ENCODE measurements at places on chromosomes 7 and 10. TPM values are rescaled to one million over a fixed set of nuclear protein-coding genes. Genes with fewer than 3 reads are reported as not detected.

THNSL1 gene
- 1.1 TPM for total RNA-seq

- DNase-seq: no peak
These were observed 76.6 kb upstream of the PTPRZ1 start for GRCh38 chr7:121796381-121796780.

BAMBI gene
- total RNA-seq: 8.1 TPM

TMEM176B gene
- total RNA-seq: 19.5 TPM

- DNase-seq: no peak
These were observed 147.0 kb downstream of the NRP1 start for GRCh38 chr10:33187427-33187999.

DNA sequence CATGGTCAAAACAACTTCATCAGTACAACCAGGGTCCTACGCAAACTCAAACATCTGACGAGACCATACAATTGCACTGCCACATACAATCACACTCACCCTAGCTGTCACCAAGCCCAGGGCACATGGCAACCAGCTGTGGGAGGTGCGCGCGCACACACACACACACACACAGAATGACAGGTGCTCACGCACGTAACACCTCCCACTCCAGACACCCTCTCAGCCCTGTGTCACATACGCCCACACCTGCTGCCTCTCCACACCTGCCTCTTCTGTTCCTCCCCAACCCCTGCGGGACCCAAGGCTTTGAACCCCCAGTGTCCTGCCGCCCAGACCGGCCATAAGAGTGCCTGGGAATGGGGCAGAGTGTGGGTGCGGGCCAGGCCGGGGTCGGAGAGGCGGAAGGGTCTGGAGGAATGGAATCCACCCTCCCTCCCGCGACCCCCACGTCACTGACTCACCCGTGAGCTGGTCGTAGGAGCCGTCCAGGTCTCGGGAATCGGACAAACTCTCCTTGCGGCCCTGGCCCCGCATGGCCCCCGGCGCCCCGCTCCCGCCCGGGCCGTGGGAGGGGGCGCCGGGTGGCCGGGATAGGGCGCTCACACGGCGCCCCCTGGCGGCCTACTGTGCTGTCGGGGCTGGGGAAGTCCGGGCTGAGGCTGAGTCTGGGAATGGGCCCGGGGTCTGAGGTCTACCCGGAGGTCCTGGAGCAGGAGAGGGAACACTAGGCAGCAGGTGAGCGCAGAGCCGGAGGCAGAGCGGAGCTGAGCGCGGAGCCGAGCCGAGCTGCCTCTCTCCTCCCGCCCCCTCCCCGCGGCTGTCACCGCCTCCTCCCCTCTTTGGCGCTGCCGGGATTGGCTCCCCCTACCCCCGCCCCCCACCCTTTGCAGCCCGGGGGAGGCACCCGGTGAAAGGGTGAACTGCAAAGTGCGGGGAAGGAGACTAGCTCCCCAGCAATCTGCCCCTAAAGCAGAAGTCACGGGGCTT lies at the start of gene KCNIP2:
TSS of gene KCNIP2 (minus strand) at position 769 of the 990 bp plus-strand sequence. CDS start at position 537, 232 bp downstream.
- DNase-seq: no peak

DNA sequence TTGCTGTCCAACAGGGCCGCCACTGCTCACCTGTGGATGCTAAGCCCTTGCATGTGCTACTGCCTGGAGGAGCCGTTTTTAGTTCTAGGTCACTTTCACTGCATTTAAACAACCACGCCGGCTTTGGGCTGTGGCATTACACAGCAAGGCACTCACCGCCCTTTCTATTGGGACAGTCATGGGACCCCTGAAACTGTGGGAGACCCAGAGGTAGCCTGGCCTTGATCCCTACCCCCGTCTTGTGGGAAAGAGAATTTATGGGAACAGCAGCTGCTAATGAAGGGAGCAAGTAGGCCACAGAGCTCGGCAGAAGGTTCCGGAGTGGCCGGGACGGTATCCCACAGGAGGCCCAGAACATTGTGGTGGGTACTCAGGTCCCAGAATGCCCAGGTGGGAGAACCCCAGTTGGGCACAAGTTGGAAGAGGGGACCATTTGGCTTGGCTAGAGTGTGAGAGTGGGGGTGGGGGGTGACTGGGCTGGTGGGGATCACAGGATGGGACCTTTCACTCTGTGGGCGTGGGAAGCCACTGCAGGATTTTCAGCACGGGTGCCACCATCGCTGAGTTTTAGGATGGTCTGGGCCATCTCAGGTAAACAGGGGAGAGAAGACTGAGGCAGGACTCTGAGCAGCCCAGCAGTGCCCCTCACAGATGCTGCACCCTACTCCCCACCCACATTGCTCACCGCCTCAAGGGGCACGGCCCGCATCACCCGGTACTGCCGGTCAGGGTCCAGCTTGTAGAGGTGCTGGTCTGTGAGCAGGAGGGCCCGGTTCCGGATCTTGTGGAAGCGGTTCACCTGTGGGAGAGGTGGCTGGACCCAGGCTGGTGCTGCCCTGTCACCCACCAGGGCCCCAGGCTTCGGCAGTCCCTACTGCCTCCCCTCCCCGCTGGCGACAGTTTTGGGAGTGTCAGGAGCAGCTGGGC lies 15.2 kb downstream of the MYO1G start:
- DNase-seq: no peak

GRCh38 chr7:29478226-29478625 lies 85.4 kb upstream of the PRR15 start:
- DNase-seq: peak; percentile 24

DNA sequence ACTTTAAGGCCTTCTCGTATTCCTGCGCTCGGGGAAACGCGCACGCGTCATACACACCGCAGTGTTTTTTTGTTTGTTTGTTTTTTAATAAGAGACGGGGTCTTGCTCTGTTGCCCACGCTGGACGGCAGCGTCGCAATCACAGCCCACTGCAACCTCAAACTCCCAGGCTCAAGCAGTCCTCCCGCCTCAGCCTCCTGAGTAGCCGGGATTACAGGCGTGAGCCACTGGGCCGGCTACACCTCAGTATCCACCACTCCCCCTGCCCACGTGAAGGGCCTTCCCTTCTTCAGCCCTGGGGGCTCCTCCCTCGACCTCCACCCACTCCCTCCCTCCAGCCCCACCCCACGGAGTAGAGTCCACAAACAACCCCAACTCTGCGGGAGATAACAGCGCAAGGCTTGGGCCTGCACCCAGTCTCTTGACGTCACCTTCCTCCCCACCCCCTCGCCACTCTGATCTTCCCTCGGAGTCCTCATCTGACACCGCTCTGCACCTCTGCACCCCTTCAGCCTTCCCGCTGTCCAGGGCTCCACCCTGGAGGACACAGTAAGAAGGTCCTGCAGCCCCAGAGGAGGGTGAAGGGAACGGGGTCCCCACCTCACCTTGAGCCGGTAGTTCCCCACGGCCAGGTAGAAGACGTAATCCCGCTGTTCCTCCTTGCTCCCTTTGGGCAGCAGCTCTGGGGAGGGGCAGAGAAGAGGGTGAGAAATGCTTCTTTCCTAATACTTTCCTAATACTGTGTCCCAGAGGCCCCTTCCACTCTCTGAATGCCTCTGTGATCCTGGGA lies 2.8 kb upstream of the CLDN15 start:
- DNase-seq: no peak

DNA sequence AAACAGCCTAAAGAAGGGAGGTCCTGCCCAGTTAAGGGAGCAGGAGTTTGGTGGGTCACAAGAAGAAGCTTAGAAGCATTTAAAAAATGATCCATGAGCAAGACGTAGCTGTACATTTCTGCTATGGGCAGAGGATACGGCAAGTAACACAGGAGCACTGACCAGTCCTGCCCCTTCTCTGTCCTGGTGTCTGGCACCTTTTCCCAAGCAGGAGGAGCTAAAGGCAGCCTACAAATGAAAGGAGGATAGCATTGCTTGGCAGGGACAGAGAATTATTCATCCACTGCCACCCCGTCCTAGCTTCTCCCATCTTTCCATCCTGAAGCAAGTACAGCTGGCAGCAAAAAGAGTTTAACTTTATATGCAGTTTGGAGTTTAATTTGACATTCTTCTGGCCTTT lies 1077.6 kb downstream of the TYW1 start:
- DNase-seq: no peak

DNA sequence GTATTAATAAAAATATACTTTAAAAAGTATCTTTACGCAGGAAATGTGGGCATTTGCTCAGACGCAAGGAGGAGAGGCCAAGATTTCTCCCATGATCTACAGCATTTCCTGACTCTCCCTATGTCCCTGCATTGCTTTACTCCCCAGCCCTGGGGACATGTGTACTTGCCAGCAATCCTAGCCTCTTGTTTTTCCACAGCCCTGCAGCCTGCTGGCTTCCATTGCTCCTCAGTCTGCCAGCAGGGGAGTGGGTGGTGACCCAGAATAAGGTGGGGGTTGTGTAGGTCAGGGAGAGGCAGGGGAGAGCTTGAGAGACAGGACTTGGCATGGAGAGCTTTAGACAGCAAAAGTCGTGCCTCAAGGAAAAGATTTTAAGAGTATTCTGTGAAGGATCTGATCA lies 307.7 kb downstream of the CDK14 start:
- DNase-seq: no peak

AKR1C2 gene
- 12.7 TPM for total RNA-seq

DNA sequence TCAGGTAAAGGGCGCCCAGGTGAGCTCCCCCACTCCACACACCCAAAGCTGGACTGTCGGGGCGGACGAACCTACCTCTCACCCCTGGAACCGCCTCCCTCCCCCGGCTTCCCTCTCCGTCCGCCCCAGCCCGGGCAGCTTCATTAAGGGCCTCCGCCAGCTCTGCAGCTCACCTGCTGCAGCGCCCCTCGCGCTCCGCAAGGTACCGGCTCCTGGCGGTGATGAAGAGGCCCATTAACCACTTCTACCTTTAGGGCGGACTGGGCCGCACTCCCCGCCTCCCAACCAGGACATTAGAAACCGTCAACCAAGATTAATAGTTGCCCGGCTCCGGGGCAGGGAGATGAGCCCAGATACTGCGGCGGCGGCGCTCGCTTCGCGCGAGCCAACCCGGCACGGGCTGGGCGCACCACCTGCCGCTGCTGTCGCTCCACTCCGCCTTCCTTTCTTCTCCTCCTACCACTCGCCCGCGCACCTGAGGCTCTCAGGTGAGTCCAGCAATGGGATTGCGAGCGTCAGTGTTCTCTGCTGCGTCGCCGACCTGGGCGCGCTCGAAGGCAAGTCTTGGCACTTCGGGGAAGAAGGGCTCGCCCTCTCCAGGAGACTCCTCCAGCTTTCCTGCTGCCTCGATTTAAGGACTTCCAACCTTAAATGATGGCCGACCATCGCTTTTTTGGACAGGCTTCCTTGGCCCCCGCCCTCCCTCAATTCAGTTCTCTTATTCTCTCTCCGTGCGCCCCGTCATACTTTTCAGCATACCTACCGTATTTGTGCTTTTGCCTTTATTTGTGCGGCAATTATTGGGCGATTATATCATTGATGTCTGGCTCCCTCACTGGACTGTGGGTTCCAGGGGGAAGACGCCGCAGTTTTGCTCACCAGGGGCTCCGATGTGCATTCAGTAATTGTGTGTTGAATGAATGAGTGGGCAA lies 13.6 kb upstream of the KAZALD1 start:
- DNase-seq: no peak

GRCh38 chr10:102679596-102679995 lies 34.6 kb downstream of the ARL3 start:
- no peak for DNase-seq

- DNase-seq: no peak
These were observed 621 bp upstream of the CAV1 start for GRCh38 chr7:116524221-116524608.

DNA sequence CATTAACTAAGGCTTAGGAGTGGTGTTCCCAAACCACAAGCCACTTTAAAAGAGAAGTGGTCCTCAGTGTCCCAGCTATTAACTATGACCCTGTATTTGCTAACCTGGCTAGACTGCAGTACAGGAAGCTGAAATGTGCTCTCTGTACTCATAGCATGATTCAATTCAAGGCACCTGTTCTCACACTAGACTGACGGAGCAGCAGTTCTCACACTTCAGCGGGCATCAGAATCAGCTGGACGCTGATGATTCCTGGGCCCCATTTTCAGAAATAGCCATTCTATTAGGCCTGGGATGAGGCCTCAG lies 24.5 kb upstream of the MSRB2 start:
- DNase-seq: no peak

WNT8B gene
- not detected for total RNA-seq

DNA sequence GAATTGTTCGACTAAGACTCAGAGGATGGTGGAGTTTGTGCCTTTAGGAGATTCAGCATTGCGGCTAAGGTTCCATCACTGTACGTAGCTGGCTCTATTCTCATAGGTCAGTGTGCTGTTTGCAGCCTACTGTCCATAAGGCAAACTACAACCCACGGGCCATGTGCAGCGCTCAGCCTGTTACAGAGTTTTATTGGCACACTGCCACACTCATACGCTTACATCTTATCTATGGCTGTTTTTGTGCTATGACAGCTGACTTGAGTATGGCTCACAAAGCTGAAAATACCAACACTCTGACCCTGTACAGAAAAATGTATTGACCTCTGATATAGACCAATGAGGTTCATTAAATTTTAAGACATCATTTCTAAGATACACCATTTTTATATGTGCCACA lies 114.5 kb downstream of the ARID5B start:
- DNase-seq: no peak

CDK5 gene
- 5.3 TPM for total RNA-seq

ATE1 gene
- 28.6 TPM for total RNA-seq

GRCh38 chr10:88110355-88110754 lies 246.9 kb downstream of the PTEN start:
- DNase-seq: peak; percentile 45

GRCh38 chr7:137944168-137944567 lies 57.7 kb downstream of the CREB3L2 start:
- no peak for DNase-seq

GRCh38 chr10:77152256-77152655 lies 485.4 kb downstream of the KCNMA1 start:
- DNase-seq: no peak

- no peak for DNase-seq
These were observed 244.0 kb downstream of the EBF3 start for GRCh38 chr10:129719889-129720590.

DNA sequence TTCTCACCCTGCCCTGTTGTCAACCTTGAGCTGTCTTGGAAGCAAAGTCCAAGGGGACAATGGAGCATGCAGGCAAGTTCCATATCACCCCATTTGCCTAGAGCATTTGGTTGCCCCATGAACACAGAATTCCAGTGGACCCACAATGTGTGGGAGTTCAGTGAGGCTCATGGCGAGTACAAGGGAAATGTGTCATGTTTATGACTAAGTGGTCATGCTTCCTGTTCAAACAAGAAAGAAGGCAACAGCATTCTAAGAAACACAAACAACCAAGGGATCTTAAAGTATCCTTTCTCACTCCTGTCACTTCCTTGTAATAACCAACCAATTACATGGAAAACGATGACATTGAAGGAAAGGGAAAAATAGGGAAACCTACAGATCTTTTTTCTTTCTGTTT lies 513.0 kb downstream of the INHBA start:
- no peak for DNase-seq

Measured in esophagus muscularis mucosa (tissue), 4 donors.